ENCODE measurements at places on chromosomes 12 and 14.
A peak's percentile ranks its signal among the peaks of the same experiment; 100 is the strongest.

GRCh38 chr14:50055461-50056228 lies 60.7 kb downstream of the VCPKMT start:
- DNase-seq = no peak

GRCh38 chr12:6465467-6466183 lies 4.9 kb downstream of the VAMP1 start:
- no peak for DNase-seq

DNA sequence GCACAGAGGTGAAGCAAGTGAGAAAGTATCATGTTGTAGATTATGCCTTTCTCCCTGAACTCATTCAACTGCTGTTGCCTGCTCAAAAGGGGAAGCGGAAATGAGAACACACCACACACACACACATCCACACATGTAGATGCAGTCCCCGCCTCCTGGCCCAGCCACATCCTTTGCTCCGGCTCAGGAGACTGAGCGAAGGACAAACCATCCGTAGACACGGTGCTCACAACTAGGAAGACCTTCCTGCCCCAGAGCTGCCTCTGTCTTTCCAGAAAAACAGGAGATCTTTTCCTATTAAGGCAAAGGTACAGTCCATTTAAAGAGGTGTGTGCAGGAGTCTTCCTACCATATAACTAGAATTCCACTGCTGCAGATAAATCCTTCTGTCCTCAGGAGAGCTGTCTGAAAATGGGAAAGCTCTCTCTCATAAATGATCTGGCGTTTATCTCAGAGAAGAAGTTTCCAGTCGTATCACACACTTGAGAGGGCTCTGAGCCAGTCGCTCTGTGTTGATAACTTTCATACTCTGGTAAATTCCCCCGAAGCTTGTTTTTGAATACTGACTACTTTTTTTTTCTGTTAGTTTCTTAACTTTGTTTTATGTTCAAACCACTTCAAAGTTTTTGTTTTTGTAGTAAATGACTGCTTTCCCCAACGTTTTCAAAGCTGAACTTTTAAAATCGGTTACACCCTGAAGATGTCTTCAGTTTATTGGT lies at the start of gene TESPA1:
Gene TESPA1, minus strand, starts transcription at position 105 of the 719 bp plus-strand sequence. CDS start 10,200 bp downstream, outside the sequence.
- peak; percentile 72 for DNase-seq

DNA sequence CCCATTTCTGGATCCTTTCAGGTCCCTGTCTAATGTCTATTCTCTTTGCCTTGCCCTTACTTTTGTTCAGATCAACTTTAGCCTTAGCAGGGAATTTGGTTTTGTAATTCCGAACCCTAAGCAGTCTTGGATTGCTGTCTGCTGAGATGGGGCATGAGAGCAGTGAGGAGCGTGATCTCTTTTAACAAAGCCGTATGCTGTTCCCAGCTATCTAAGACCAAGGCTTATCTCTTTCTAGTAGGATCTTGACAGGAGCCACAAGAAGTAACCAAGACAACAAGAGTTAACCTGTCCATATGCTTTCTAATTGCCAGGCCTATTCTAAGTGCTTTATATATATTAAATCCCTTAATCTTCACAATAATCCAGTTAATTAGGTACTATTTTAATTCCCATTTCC lies 4.5 kb upstream of the DHRS7 start:
- no peak for DNase-seq

DNA sequence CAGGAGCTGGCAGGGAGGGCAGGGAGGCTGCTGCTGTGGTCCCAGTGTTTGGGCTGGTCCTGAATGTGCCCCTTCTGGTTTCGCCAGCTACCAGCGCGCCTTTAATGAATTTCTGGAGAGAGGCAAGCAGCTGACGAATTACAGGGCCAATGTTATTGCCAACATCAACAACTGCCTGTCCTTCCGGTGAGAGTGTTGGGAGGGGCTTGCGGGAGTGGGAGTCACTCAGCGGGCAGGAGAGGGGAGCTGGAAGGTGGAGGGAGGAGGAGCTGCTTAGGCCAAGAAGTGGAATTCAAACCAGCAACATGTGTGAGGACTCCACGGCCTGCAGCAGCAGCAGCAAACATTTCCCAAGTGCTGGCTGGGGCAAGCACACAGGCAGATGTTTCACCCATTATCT lies 7.7 kb downstream of the TNFAIP2 start:
- DNase-seq = no peak

DNA sequence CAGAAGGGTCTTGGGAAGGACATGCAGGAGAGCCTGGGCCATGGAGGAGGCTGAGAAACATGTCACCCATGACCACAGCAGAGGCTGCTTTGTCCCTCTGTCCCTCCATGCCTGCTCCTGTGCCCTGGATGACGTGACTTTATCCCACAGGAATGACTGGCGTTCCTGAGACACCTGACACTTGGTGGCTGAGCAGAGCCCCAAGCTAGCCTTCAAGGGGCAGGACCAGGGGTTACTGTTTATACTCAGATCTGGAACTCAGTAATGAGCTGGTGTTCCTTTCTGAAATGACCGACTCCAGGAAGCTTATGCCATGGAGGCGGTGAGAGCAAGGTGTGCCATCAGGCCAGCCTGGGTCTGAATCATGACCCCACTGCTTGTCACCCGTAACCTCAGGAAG lies 44.2 kb downstream of the ZFP36L1 start:
- no peak for DNase-seq

DNA sequence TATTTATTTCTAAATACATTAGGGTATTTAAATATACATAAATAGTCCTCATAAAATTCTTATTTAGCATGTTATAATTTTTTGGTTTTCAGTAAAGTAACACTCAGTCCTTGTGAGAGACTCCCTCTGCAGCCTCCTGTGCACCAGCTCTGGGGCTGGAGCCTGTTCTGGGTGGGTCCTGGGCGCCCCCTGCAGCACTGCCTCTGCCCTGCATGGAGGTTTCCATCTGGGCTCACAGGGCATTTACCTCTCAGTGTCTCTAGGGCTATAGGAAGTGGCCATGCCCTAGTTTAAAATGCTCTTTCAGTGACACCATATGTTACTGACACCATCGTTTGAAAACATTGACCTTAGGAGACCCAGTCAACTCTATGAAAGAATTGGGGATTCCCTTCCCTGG lies 1155.2 kb downstream of the TMEM121 start:
- no peak for DNase-seq

DNA sequence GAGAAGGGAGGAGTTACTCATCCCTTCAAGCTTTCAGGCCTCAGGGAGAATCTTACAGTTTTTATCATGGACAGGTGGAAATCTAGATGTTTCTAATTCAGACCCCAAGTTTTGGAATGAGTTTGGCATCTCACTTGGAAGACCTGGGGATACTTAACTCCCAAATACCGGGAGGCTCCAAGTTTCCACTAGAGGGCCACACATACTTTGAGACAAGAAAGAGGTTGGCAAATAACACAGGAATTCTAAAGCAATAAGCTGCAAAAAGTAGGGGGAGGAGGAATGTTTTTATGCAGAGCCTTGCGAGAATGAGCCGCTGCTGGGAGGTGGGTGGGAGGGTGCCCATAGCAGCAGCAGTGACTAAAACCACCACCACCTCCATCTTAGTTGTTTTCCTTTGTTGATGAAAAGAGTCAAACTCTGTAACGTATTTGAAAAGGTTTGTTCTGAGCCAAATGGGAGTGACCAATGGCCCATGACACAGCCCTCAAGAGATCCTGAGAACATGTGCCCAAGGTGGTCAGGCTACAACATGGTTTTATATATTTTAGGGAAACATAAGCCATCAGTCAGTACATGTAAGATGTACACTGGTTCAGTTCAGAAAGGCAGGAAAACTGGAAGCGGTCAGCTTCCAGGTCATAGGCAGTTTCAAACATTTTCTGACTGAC lies 34.2 kb upstream of the RNASE1 start:
- DNase-seq = no peak

DNA sequence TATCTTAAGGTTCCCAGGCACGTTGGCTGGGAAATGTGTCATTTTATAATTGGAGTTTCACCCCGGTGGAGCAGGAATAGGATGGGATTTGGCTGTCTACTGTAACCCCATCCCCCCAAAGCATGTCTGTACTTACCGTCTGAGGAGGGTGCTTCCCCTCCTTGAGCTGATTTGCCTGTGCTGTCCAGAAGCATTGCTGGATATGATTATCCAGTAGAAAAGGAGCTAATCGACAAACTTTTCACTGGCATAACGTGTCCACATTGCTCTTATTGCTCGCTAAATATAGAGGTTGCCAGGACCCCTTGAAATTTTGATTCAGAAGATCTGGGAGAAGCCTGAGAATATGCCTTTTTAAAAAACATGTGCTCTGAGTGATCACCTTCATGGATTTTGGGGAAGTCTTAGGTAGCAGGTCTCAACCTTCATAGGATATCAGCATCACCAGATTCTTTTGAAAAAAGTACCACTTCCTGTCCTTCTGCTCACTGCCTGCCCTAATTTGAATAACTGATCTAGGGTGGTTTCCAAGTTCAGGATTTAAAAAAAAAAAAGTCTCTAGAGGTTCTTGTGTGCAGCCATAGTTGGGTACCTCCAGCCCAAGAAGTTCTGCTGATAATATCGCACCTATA lies 80.4 kb upstream of the KCNA1 start:
- DNase-seq = no peak

DNA sequence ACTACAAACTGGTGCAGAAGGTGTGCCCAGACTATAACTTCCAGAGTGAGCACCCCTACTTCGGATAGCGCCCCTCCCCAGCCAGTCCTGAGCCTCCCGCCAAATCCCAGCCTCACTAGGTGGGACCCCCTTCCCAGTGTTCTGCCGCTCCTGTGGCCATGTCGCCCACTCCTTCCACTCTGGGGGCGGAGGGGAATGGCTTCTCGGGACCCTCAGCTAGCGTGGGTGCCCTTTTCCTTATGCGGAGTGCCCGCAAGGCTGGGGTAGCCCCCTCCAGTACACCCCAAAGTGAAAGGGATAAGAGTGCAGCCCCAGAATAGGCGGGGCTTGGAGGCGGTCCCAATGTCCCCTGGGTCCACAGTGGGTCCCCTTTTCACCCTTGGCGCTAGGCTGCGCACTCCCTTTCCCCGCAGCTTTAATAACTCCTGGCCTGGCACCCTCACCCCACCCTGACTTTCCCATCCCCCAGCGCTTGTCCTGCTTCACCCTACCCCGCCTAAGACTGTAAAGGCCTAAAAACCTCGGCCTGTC lies 3.8 kb upstream of the SHMT2 start:
- DNase-seq = no peak

DNA sequence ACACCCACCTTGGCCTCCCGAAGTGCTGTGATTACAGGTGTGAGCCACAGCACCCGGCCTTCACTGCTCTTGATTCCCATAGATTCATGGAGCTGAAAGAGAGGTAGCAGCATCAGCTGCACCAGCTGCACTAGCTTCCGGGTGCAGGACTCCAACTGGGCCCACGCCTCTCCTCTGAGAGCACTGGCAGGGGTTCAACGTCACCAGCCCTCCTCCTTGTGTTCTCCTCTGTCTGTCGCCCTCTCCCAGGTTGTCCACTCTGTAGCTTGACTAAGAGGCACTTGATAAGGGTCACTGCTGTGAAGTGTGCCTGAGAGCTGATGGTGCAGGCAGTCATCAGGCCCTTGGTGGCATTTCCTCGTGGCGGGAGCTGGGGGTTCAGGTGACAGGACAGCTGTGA lies 28.3 kb downstream of the MLXIP start:
- DNase-seq = no peak

DNA sequence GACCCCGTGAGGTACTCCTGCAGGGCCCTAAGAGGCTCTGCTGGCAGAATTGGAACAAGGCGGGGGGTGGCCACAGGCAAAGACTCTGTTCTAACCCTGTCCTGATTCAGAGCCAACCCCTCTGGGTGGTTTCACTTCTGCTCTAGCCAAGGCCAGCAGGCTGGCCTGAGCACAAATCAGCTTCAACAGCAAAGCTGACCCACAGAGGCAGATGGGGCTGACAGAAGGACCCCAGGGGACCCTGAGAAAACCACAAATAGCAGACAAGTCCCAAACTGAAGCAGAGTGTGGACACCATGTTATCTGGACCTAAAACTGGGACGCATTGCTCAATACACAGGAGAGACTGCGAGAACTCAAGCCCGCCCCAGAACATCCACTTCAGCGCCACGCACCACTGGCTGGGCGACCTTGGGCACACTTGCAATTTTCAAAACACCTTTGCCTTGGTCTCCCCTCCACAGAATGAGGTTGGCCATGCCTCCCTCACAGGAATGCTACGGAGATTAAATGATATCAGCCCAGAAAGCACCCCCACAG lies 76.4 kb upstream of the DICER1 start:
- DNase-seq = no peak

DNA sequence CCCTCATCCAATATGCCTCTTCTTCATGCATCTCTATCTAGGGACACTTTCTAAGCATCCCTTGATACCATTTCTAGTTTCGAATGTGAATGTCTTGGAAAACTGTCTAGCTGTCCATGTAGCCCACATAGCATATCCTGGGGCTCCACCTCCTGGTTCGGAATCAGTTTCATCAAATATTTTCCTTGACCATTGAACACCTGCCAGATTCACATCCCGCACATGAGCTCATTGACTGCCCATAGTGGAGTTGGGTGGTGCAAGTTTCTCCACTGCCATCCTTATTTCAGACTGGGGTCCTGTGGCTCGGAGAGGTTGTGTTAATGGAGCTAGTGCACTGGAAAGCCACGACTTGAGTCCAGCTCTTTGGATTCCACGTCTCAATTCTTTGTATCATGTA lies 58.6 kb upstream of the TMEM263 start:
- DNase-seq = no peak

DNA sequence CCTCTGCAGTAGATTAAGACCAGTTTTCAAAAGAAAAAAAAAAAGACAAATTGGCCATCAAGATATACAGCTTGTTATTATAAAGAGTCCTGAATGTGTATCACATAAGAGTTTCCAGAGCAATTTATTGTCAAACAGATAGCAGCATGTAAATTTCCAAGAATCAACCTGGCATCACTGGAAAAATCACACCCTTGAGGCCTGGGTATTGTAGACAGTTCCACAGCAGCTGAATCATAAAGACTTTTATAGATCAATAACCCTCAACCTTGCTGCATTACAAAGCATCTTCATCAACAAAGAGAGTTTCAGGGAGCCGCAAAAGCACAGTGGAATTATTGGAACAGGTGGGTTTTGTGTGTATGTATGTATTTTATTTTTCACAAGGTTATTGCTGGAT lies 94.6 kb upstream of the LRIG3 start:
- DNase-seq = no peak

- DNase-seq = no peak
Observed at GRCh38 chr12:131332224-131332623, 378.5 kb downstream of the ADGRD1 start.

DNA sequence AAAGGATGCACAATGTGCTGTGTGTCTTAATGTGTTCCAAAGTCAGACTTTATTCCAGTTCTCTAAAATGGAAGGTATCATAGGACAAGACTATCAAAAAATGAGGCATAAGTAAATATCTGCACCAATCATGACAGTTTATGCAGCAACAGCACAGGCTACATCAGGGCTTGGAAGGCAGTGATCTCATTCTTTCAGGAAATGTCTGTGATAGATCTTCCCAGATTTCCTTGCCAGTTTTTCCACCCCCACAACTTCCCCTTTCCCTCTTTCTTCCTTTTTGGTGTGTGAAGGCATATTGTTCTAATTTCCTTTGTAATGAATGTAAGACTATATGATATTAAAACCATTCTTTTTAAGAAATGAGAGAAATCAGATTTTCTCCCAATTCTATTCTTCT lies 326.7 kb downstream of the ATP23 start:
- no peak for DNase-seq

- DNase-seq = no peak
Observed at GRCh38 chr12:132638541-132639408, 20.2 kb downstream of the P2RX2 start.

Data from stimulated activated CD4-positive, alpha-beta T cell treated with anti-CD3 and anti-CD28 coated beads, Interleukin-1b, Interleukin-23, amount 100 ng/mL, for 1 hour (primary cell).